ENCODE measurements at places on chromosomes 7 and 10.

DNA sequence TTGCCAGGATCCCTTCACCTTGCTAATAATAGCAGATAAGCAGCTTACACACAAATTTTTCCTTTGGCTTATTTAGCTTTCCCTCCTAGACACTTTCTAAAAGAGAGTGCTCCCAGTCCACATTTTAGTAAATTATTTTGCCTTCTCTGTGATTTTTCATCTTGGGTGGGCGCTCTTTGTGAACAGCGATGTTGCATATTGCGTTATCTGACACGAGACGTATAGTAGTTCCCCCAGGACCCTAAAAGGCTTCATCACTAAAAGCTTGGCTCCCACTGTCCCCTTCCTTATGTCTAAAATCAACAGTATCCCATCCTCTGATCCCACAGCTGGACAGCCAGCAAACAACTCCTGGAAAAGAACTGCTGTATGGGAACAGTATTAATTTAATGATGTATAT lies 232.9 kb downstream of the DYNC1I1 start:
- no peak for DNase-seq

GRCh38 chr10:128763588-128763987 lies 637.4 kb upstream of the MKI67 start:
- no peak for DNase-seq

- DNase-seq = no peak
These were observed 49.5 kb downstream of the ASAH2B start for GRCh38 chr10:50788951-50789945.

GRCh38 chr10:21138769-21139340 lies 241.7 kb upstream of the NEBL start:
- no peak for DNase-seq

DNA sequence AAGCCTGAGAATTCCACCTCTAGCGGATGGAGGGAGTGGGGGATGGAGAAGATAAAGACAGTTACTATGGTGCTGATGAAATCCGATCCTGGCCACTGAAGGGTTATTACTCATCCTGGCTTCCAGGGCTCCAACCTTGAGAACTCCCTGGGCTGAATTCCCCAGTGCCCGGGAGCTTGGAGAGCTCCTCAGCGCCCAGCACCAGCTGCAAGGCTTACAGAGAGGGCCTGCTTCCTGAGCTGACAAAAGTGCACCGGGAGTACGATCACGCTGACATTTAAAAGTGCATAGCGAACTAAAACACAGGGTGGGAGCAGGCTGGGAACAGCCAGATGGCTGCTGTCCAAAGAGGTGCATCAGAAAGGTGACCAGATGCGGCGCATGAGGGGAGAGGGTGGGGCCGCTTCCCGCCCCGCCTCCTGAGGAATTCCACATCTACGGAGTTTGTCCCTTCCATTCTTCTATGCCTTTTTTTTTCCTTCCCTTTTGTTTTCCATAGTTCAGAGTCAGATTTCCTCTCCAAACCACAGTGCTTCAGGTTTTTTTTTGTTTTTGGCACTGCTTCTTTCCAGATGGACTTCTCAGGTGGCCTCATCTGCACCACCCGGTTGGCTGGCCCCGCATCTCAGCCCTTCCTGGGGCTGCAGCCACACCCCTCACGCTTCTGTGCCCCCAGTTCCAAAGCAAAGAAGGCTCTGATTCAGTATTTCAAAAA lies 62.4 kb upstream of the MKRN1 start:
- peak; percentile 75 for DNase-seq

- DNase-seq = no peak
These were observed 122.2 kb downstream of the NPY start for GRCh38 chr7:24406053-24406788.

DNA sequence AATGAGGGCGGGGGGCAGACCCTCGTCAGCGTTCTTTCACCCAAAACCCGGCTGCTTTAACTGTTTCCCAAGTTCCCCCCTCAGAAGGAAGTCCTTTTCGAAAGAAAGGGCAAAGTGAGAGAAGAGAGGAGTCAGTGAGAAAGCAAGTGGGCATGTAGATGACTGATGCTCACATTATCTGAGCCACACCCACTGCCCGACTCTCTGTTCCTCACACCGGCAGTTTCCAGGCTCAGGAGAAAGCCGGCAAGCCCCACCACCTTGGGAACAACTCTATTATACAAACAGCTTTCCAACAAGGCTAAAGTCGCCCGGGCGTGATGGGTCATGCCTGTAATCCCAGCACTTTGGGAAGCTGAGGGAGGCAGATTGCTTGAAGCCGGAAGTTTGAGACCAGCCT lies 23.1 kb downstream of the RCC1L start:
- DNase-seq = no peak

DNA sequence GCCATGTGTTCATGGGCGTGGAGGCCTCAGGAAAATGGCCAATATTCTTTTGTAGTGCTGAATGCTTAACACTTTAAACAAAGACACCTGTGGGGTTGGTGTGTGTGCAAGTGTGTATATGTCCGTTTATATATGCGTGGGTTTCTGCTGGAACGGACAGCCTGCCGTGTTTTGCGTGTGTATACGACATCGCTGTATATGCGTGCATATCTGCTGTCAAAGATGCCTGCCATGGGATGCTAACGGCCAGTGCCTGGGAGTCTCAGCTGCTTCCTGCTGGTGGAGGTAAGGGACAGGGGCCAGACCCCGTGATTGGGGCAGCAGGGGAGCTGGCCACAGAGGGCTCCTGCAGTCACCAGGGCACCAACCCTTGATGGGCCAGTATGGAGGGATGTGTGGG lies 216.3 kb upstream of the SHH start:
- DNase-seq = no peak

GRCh38 chr7:12625836-12626235 lies 55.3 kb downstream of the SCIN start:
- DNase-seq = no peak

DNA sequence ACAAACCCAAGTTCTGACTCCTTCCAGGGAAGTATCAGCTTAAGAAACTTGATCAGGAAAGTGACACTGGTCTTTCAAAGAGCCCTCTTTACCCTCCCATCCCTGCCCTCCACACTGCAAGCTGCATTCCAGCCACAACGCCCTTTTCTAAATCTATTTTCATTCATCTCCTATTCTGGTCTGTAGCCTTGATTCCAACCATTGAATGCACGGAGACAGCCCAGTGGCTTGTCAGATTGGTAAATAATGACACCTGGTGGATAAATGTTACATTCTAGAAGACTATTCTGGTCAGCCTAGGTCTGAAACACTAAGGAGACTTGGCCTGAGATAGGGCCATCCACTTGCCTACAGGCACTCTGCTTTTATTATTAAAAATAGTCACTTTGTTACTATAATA lies 20.9 kb downstream of the MORN4 start:
- peak; percentile 30 for DNase-seq

DNA sequence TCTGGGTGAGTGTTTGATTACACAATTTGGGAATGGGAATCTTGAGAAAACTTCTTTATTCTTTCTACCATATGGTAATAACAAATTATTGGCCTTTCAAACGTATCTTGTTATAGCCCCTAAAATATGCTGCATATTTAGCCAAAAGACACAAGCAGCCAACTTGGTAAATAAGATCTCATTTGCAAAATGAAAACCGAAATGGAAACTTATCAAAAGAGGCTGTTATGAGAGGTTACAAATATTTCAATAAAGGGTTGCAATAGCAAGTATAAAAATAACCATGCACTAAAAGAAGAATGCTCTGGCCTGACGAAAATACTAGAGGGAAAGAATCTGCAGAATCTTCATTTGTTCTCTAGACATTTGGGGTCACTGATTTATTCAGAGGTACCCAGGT lies 259.5 kb upstream of the LRRN3 start:
- no peak for DNase-seq

DNA sequence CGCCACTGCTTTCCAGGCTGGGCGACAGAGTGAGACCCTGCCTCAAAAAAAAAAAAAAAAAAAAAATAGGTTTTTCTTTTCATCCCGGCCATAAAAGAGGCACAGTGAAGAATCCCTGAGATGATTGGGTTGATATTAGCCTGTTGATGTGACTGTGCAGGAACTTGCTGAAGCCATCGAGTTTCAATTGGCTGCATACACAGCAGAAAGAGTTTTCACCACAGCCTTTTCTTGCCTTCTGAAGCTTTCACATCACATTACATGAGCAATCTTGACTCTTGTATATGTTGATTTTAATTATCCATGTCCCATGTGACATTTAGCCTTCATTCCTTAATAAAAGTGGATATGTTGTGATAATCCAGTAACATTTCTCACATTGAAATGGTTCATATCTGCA lies 14.9 kb upstream of the PLXDC2 start:
- no peak for DNase-seq

GRCh38 chr7:81244224-81244623 lies 325.4 kb upstream of the SEMA3C start:
- no peak for DNase-seq

DNA sequence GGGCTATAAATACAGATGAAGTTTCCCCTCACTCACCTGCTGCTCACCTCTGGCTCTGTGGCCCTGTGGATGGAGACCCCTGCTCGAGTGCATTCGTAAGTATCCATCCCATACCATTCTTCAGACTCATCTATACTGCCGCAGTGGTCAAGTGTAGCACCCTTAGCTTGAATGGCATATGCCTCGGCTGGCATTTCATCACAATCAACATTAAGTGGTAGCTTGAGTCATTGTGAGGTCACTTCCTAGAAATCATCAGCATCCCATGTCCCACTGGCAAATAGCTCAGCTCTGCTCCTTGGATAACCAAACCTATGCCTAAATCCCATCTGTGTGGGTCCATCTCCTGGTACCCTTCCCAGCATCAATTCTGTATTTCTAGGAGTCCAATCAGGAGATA lies 38.2 kb downstream of the MDH2 start:
- no peak for DNase-seq

GRCh38 chr10:128046953-128047290 lies 79.3 kb downstream of the MKI67 start:
- no peak for DNase-seq

DNA sequence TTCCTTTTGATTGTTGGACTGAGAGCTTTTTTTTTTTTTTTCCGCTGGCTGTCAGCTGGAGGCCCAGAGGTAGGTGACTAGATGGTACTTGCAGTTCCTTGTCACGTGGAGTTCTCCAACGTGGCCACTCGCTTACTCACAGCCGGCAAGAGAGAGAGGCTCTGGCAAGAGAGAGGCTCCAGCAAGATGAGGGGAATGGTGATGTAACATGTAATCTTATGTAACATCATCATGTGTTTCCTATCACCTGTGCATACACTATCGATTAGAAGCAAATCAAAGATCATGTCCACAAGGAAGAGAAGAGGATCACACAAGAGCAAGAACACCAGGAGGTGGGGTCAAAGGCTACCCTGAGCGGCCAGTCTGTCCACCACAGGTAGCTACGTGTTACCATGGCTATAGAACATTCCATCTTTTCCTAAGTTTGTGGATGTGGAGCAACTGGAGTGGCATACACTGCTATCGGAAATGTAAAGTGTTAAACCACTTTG lies 4.0 kb upstream of the BORCS7 start:
- no peak for DNase-seq

GRCh38 chr10:131649617-131650016 lies 251.2 kb upstream of the PPP2R2D start:
- no peak for DNase-seq

DNA sequence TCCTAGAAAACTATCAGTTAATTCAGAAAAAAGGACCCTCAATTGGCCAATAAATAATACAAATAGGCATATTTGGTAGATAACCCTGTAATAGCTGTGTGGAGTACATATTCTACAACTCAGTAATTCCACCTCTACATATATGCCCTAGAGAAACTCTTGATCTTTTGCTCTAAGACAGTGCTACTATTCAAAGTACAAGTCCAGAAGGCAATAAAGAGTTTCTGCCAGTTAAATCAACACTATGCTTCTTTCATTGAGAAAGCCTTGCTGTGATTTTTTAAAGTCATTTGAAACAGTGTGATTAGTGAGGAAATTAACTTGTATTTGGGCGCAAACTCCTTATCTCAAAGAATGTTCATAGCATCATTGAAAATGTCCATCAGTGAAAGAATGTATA lies 75.6 kb downstream of the ZNRF2 start:
- no peak for DNase-seq

- no peak for DNase-seq
These were observed 54.2 kb upstream of the SVIL start for GRCh38 chr10:29689001-29689400.

GRCh38 chr10:74337330-74338016 lies 186.5 kb downstream of the ADK start:
- no peak for DNase-seq

DNA sequence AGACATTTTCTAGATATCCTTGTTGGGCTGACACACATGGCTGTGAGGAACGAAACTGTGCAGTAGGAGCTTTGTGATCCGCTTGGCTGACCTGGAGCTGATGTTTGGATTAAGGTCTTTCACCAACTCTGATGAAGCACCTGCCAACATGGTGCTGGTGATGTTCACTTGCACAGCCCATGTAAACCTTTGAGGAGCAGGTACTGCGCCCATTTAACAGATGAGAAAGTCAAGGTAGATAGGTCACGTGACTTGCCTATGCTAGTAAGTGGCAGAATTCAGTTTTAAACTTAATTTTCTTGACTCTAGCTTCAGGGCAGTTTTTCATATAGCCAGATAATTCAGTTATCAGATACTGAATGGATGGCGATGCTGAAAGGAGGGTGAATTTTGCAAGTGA lies 351.9 kb downstream of the RPS24 start:
- no peak for DNase-seq

DNA sequence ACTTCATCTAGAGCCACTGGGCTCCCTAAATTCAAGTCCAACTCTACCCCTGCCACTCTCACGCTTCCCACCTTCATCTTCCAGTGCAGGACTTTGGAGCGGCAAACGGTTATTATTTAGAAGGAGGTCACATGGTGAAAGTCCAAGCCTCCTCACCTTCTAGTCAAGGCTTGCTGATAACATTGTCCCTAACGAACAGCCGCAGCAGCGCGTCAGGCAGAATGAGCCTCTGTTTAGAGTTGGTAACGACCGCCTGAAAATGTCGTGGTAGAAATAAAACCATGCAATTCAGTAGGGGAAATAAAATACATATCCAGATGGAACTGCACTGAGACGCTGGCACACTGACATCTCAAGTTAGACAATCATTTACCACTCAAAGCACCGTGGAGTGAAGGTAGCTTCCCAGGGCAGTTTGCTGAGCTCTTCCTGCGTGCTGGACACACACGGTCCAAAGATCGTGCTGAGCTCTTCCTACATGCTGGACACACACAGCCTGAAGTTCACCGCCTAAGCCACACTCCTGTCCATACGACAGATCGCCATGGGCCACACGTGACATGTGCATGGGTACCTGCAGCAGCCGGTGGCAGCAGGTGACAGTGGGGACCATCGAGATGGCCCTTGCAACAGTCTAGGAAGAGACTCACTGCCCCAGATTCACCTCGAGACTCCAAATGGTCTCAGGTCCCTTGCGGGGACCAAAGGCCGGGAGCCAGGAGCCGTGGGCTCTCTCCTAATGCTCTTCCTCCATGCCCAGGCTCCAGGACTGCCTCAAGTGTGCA lies 323.5 kb downstream of the PTPRN2 start:
- no peak for DNase-seq

- no peak for DNase-seq
These were observed 14.0 kb upstream of the UBE3C start for GRCh38 chr7:157124690-157125089.

DNA sequence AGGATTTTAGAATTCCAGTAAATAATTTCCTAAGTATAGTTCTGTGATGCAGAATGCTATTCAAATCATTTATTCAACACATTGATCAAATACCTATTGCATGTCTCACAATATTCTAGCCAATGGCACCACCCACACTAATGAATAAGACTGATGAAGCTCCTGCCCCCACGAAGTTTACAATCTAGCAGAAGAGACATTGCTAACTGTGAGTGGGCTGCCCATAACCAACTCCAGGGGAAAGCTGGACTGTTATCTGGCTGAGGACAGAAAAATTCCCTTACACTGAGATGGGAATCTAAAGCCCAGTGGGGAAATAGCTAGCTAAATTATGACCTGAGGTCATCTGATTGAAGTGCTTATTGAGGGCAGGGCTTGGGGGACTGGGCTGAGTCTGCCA lies 128.8 kb upstream of the LYZL2 start:
- DNase-seq = no peak
